ENCODE measurements at places on chromosomes 6 and 20.

- DNase-seq, result no peak
Measured at GRCh38 chr20:47051936-47052526, 157.4 kb downstream of the EYA2 start.

DNA sequence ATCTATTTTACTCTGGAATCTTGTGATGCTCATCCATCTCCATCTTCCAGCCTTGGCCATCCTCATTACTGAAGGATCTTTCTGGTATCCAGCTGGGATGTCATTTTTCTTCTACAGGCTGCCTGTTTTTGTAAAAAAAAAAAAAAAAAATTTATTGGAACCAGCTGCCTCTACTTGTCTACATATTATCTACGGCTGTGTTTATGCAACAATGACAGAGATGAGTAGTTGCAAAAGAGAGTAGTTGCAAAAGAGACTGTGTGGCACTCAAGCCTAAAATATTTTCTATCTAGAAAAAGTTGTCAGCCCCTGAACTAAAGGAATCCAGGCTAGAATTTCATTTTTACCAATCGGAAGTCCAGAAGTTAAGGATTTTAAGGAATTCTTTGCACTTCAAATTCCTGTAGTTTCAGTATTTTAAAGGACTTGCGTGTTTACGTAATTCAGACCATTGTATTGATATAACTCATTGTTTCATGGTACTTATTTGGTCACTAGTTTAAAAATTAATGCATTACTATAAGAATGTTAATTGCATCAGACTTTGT is 38.6 kb upstream of the PLCG1 start:
- no peak for DNase-seq

- DNase-seq, result peak; percentile 49
Measured at GRCh38 chr6:169780571-169781091, 29.2 kb downstream of the ERMARD start.

DNA sequence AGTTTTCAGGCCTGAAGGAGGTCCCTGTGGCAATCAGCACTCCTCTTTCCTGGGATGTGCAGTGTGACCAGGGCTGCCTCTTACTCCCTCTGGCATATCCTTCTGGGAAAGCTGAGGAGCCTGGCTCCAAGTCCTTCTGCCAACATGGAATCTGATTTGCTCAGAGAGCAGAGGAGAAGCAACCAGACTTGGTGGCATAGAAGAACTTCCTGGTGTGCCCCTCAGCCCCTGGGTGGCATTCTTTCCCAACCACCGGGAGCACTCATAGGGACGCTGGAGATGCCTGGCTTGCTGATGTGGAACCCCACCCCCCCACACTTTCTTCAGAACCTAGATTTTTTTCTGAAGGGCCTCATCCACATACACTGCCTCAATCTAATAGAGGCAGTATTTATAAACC is 107.6 kb upstream of the TRAF3IP2 start:
- DNase-seq, result peak; percentile 36

GRCh38 chr6:116812051-116812650 is 16.7 kb downstream of the GPRC6A start:
- DNase-seq, result no peak

- no peak for DNase-seq
Measured at GRCh38 chr6:166341977-166342348, 382 bp downstream of the SFT2D1 start.

DNA sequence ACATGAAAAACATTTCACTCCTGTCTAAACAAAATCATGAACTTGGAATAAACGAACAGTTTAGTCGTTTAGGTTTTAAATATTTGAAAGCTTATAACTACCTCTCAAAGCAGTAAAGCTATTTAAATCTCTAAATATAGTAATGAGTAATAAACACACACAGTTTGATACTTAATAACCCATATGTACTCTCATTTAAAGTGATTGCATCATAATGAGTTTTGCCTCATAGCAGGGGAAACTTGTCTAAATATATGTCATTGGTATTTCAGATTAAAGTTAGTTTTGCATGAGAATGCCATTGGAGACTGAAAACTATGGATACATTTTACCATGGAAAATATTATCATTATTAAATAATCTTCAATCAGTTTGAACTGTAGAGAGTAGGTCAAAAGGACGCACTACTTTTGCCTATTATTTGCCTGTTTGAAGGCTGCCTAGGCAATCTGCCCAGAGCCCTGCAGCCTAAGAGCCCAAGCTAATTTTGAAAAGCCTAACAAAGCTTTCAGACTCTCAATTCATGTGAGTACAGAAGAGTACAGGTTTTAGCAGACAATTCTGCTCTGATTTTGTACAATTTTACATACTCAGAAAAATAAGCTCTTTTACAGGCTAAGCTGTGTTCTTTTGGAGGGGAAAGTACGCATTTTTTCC is 632.8 kb downstream of the HACE1 start:
- DNase-seq, result no peak

DNA sequence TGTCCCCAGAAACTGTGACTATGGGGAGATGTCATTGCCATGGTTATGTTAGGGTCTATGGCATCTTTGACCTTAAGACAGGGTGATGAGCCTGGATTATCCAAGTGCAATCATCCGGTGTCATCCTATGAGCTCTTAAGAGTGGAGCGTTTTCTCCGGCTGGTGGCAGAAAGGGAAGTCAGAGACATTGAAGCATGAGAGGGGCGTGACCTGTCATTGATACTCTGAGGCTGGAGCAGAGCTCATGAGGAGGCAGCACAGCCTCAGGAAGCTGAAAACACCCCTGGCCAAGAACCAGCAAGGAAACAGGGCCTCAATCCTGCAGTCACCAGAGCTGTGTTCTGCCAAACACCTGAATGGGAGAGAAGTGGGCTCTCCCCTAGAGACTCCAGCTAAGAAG is 59.6 kb downstream of the ANKRD60 start:
- no peak for DNase-seq

DNA sequence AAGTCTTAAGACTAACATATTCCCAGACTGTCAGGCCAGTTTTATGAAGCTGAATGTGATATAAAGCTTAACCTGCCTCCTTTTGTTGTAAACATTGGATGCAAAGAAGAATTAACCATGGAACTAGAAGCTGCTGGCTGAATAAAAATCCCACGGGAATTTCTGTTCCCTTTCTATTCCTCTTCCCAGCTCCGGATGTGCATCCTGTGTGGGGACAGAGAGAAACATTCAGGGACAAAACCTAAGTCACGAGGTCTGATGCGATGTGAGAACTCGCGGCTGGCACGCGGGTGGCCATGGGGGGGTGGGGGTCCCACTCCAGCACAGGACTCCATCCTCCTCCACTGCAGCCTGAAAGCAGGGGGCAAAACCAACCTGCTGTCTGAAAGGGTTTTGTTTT is 32.2 kb downstream of the RAMACL start:
- DNase-seq, result no peak

GRCh38 chr6:113077794-113078193 is 730.7 kb downstream of the RFPL4B start:
- no peak for DNase-seq

GRCh38 chr6:168896321-168896720 is 357.3 kb downstream of the THBS2 start:
- DNase-seq, result no peak

- no peak for DNase-seq
Measured at GRCh38 chr20:58432186-58432954, 43.3 kb downstream of the VAPB start.

DNA sequence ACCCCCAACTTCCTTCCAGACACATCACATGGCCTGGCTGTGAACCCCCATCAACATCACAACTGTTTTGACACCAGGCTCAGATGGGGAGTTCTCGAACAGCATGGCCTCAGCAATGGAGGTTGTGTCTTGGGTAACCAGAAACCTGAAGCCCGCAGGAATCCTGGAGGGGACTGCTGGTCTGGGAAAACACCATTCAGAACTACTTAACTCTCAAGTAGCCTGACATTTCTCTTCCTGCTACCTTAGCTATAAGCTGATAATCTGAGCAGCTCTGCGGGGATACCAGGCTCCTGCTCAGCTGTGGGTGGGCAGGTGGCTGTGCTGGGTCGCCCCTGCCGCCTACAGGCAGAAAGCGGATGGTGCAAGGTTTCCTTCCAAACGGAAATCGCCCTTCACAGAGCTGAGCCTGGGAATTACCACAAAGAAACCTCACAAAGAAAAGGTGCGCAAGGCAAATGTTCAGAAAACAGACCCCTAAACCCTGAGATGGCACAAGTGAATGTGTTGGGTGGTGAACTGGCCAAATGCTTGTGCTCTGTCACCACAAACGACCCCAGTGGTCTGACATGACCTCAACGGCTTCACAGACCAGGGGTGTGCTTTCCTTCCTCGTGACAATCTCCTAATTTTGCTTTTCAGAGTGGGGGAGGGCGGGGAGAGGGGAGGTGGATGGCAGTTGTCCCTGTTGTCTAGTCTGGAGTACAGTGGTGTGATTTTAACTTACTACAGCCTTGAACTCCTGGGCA is 29.5 kb downstream of the SNX5 start:
- no peak for DNase-seq

- no peak for DNase-seq
Measured at GRCh38 chr6:140782941-140783340, 1349.8 kb upstream of the GJE1 start.

- DNase-seq, result no peak
Measured at GRCh38 chr6:123953920-123954319, 150.3 kb downstream of the NKAIN2 start.

- no peak for DNase-seq
Measured at GRCh38 chr6:137191670-137192069, 18.2 kb upstream of the IL22RA2 start.

GRCh38 chr6:11791354-11792107 is 12.9 kb upstream of the ADTRP start:
- DNase-seq, result no peak

DNA sequence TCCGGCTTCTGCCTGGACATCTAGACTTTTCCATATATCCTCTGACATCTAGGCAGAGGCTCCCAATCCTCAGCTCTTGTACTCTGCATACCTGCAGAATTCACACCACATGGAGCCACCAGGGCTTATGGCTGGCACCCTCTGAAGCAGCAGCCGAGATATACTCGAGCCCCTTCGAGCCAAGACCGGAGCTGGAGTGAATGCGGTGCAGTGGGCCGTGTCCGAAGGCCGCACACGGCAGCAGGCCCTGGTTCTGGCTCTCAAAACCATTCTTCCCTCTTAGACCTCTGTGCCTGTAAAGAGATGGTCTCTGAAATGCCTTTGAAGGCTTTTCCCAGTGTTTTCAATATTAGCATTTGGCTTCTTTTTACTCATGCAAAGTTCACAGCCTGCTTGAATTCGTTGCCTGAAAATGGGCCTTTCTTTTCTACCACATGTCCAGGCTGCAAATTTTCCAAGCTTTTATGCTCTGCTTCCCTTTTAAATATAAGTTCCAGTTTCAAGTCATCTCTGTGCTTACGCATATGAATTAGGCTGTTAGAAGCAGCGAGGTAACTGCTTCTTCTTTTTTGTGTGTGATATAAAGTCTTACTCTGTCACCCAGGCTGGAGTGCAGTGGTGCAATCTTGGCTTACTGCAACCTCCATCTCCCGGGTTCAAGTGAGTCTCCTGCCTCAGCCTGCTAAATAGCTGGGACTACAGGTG is 3.8 kb upstream of the SIRPB1 start:
- DNase-seq, result no peak

DNA sequence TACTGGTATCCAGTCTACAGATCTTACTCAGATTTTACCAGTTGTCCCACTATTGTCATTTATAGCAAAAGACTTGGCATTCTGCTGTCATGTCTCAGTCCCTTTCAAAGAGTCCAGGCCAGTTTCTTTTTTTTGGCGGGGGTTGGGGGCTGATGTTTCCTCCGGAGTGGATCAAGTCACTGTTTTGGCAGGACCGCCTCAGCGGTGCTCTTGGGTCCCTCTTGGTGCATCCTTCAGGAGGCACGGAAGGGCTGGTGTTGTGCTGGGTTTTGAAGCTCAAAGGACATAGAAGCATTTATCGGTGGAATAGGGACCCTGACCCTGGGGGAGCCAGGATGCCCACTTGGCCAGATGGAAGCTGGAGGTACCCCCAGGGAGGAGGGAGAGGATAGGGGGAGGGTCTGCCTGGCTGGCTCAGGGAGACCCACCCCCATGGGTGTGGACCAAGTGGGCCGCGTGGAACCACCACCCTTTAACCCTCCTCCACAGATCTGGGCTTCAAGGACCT is 10.8 kb downstream of the RBCK1 start:
- DNase-seq, result no peak

DNA sequence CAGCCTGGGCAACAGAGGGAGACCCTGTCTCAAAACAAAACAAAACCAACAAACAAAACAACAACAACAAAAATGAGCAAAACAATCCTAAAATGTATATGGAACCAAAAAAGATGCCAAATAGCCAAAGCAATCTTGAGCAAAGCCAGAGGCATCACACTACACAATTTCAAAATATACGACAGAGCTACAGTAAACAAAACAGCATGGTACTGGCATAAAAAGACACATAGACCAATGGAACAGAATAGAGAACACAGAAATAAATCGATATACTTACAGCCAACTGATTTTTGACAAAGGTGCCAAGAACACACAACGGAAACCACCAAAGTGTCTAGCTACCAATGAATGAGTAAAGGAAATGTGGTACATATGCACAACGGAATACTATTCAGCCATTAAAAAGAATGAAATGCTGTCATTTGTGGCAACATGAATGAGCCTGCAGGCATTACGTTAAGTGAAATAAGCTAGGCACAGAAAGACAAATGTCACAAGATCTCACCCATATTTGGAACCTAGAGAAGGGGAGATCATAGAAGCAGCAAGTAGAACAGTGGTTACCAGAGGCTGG is 16.4 kb downstream of the PXDC1 start:
- DNase-seq, result no peak

DNA sequence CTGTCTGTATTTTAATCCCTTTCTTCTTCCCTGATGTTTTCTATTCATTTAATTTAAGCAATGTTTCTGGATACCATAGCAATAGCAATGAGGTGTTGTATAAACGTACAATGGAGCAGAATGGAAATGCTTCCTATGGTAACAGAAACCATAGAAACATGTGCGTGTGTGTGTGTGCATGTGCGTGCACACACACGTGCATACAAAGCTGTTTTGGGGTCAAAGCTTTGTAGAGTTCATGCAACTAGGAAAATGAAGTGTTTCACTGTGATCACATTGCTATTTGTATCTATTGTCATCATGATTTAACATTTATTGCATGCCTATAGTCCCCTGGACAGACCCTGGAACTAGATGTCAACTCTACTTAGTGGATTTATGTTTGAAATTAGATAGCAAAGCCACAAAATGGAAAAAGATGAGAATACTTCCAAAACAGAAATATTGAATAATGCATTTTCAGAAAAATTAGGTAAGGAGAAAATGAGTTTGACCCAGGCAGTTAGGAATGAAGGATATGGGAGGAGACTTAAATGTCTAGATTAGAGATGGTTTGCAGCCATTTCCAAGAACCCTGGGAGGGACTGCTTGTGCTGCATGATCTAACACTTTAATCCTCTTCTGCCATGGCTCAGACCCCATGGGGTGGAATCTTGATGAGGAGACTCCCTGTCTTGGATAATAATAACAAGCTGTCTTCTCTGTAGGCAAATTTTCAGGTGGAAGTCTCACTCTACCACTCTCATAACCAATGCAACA is 124.4 kb downstream of the TRMT11 start:
- DNase-seq, result no peak

DNA sequence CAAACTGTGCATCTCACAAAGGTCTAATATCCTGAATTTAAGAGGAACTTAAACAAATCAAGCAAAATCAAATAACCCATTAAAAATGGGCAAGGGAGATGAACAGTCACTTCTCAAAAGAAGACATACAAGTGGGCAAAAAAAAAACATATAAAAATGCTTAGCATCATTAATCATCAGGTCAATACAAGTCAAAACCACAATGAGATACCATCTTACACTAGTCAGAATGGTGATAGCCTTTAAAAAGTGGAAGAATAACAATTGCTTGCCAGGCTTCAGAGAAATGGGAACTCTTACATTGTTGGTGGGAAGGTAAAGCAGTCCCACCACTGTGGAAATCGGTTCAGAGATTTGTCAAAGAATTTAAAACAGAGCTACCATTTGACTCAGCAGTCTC is 646.7 kb upstream of the PTCHD4 start:
- DNase-seq, result no peak
